Hepatocyte (in vitro differentiated cells): ENCODE measurements at places on chromosomes 5 and 9. TPM values are rescaled to one million over a fixed set of nuclear protein-coding genes. Genes with fewer than 3 reads are reported as not detected.

- DNase-seq = no peak
- no peaks in the 10 kb centered on the region for H3K4me1 ChIP-seq
- no peak overlapping the region for H3K4me3 ChIP-seq
- H3K27ac ChIP-seq = no peak overlapping the region
- no peaks in the 10 kb centered on the region for H3K27me3 ChIP-seq
Measured at GRCh38 chr5:96870094-96871026, 5.9 kb upstream of the ERAP2 start.

- H3K4me1 ChIP-seq = peaks cover 14% of the 10 kb centered on the region
- DNase-seq = peak; percentile 90
- H3K27me3 ChIP-seq = no peaks in the 10 kb centered on the region
- H3K27ac ChIP-seq = peak within 1 kb of the TSS; percentile 88
- peak within 1 kb of the TSS; percentile 75 for H3K4me3 ChIP-seq
Measured at GRCh38 chr5:179907556-179908324, at the start of gene TBC1D9B. Gene TBC1D9B (minus strand): TSS chr5:179907897. CDS start chr5:179907821, 76 bp downstream.

- H3K4me1 ChIP-seq = no peaks in the 10 kb centered on the region
- H3K27ac ChIP-seq = no peak overlapping the region
- H3K36me3 ChIP-seq = no peaks in the 10 kb centered on the region
- H3K27me3 ChIP-seq = peaks cover 24% of the 10 kb centered on the region
- no peak overlapping the region for H3K4me3 ChIP-seq
- DNase-seq = no peak
Measured at GRCh38 chr9:128409978-128410377, 10.7 kb upstream of the CERCAM start.

- H3K4me1 ChIP-seq = no peaks in the 10 kb centered on the region
- no peaks in the 10 kb centered on the region for H3K36me3 ChIP-seq
- H3K4me3 ChIP-seq = no peak overlapping the region
- DNase-seq = no peak
Measured at GRCh38 chr5:126837906-126838539, 61.1 kb downstream of the LMNB1 start.

DNA sequence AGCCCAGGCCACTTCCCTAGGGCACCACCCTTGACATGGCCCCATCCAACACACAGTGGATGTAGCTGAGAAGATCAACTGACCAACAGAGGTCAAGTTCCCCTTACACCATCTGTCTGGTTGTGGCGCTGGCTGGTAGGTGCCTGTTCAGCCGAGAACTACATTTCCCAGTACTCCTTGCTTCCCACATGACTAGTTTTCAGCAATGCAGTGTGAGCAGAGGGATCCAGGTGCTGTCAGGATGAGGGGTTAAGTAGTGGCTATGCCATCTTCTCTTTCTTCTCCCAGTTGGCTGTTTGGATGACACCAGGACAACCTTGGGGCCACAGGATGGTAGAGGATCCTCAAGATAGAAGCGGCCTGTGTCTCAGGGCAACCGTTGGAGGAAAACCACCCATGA is 48.6 kb upstream of the SH3PXD2B start:
- no peaks in the 10 kb centered on the region for H3K36me3 ChIP-seq
- no peak overlapping the region for H3K27ac ChIP-seq
- H3K4me1 ChIP-seq = peaks cover 7% of the 10 kb centered on the region
- no peaks in the 10 kb centered on the region for H3K27me3 ChIP-seq
- H3K4me3 ChIP-seq = no peak overlapping the region

DNA sequence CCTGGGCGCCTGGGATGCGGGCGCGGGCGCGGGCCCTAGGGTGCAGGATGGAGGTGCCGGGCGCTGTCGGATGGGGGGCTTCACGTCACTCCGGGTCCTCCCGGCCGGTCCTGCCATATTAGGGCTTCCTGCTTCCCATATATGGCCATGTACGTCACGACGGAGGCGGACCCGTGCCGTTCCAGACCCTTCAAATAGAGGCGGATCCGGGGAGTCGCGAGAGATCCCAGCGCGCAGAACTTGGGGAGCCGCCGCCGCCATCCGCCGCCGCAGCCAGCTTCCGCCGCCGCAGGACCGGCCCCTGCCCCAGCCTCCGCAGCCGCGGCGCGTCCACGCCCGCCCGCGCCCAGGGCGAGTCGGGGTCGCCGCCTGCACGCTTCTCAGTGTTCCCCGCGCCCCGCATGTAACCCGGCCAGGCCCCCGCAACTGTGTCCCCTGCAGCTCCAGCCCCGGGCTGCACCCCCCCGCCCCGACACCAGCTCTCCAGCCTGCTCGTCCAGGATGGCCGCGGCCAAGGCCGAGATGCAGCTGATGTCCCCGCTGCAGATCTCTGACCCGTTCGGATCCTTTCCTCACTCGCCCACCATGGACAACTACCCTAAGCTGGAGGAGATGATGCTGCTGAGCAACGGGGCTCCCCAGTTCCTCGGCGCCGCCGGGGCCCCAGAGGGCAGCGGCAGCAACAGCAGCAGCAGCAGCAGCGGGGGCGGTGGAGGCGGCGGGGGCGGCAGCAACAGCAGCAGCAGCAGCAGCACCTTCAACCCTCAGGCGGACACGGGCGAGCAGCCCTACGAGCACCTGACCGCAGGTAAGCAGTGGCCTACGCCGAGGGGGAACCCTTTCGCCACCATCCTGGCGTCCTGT is at the start of gene EGR1:
TSS of gene EGR1 (plus strand) at position 219 of the 864 bp plus-strand sequence. CDS start at position 502, 283 bp downstream.
- H3K4me3 ChIP-seq = peak within 1 kb of the TSS; percentile 79
- peak within 1 kb of the TSS; percentile 98 for H3K27ac ChIP-seq
- peak; percentile 96 for DNase-seq
- H3K4me1 ChIP-seq = peaks cover 6% of the 10 kb centered on the region
- no peaks in the 10 kb centered on the region for H3K27me3 ChIP-seq
- H3K36me3 ChIP-seq = no peaks in the 10 kb centered on the region

DNA sequence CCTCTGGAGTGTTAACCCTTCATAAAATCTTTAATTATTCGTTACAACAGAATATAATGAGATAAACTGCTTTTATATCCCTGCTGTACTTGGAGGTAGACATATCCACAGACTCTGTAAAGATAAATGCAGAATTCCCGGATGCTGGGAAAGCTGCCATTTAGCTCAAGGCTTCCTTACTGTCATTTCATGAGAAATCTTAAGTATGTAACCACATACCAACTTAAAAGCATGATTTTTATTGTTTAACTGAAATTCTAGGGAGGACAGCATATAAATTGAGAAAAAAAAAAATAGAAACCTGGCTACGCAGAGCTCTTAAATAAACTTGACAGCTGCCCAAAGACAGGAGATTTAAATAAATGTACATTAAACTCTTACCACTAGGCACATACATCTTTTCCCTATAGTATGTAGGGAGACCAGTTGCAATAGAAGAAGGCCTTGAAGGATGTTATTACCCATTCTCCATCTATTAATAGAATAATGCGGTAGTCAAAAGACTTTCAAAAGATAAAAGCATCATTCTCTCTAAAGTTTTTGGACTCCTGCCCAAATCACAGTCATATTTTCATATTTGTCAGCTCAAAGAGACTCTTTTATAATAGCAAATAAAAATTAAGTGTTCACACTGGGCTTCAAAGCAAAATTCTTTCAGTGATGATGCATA is 373.8 kb downstream of the NDUFS4 start:
- no peak overlapping the region for H3K4me3 ChIP-seq
- no peak overlapping the region for H3K27ac ChIP-seq
- H3K27me3 ChIP-seq = no peaks in the 10 kb centered on the region
- no peaks in the 10 kb centered on the region for H3K36me3 ChIP-seq

GRCh38 chr5:180495991-180496741 is 2.0 kb downstream of the CNOT6 start:
- H3K4me1 ChIP-seq = peaks cover 19% of the 10 kb centered on the region
- no peaks in the 10 kb centered on the region for H3K36me3 ChIP-seq
- no peak overlapping the region for H3K27ac ChIP-seq
- DNase-seq = no peak

DNA sequence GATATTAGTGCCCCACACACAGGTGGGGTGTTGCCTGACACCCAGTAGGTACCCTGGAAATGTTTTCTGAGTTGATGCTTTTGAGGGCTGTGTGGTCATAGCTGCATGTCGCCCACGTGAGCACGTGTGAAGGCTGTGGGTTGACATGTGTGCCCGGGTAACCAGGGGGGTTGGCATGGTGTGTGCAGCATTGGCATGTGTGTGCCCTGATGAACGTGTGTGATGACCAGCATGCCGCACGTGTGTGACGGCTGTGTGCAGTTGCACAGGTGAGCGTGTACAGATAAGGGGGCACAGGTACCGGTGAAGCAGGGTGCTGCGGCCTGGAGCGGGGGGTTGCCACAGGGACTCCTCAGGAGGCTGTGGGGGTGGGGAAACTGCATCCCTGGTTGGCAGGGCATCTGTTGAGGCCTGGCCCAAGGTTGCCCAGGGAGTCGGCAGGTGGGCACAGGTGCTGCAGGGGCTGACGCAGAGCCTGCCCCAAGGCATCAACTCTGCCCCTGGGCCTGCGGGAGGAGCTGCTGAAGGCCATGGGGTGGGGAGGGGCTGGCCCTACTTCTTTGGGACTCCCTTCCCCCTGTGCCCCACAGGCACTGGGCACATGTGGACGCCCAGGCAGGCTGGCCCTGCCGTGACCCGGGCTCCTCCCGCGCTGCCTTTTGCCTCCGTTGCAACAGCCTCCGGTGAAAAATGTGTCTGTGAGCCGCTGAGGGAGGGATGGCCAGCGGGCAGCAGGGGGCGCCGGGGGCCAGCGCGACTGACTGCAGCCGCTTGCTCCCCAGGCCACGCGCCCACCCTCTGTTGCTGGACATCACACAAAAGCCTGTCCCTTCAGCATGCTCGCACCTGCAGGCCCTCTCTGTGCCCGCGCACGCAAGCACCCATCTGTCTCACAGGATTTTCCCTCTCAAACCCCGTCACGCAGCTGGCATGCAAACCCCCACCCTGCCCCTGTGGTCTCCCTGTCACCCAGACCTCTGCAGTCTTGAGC is 2.2 kb downstream of the UNC5A start:
- no peak overlapping the region for H3K4me3 ChIP-seq
- H3K4me1 ChIP-seq = peaks cover 11% of the 10 kb centered on the region
- DNase-seq = peak; percentile 68

DNA sequence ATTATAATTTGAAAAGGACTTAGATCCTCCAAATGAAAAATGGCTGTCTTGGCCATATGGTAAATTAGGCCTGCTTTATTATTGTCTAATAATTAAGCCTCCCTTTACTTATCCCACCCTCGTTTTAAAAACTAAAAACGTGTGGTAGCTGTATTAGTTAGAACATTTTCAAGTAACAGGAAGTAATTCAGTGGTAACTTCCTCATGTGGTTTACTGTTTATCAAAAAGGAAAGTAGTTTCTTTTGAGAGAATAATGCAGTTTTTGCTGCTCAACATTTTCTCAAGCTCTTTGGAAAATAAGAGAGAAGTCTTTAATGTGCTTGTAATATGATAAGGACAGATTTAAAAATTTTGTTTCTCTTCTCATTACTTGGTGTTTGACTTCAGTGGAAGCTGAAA is 26.0 kb downstream of the ZCCHC7 start:
- no peak overlapping the region for H3K27ac ChIP-seq
- no peak for DNase-seq
- H3K36me3 ChIP-seq = no peaks in the 10 kb centered on the region
- no peak overlapping the region for H3K4me3 ChIP-seq
- H3K4me1 ChIP-seq = no peaks in the 10 kb centered on the region

DNA sequence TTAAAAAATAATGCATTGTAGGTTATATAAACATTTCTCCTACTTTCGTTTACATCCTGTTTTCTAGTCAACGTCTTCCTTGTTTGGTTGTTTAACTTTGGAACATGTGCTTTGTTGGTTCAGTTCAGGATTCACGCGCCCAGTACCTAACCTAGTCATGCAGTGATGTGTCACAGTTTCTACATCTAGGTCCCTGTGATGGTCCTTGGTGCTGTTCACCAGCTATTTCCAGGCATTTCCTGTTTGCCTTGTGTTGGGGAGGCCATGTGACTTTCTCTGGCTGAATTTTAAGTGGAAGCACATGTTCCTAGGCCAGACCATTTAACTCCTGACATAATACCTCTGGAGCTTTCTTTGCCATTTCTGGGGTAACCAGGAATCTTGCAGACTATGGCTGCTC is 292.3 kb downstream of the SMARCA2 start:
- H3K36me3 ChIP-seq = no peaks in the 10 kb centered on the region
- H3K4me3 ChIP-seq = no peak overlapping the region
- H3K4me1 ChIP-seq = no peaks in the 10 kb centered on the region
- no peak overlapping the region for H3K27ac ChIP-seq

DNA sequence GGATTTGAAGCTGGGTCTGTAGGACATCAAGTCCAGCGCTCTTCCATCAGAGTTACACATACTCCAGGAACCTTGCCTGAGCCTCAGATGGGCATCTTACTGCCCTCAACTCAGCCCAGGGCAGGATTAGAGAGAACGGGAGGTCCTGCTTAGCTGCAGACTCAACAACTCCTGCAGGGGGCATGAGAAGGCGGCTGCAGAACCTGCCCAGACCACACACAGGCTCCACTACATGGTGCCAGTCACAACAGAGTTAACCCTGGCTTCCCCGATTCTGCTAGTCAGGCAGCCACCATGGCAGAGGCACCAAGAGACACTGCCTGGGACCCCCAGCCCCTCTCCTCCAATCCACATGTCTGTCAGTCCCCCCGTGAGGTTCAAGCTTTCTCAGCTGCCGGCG is 23.9 kb upstream of the CPLX2 start:
- no peaks in the 10 kb centered on the region for H3K4me1 ChIP-seq
- no peaks in the 10 kb centered on the region for H3K36me3 ChIP-seq
- H3K4me3 ChIP-seq = no peak overlapping the region
- H3K27me3 ChIP-seq = no peaks in the 10 kb centered on the region

DNA sequence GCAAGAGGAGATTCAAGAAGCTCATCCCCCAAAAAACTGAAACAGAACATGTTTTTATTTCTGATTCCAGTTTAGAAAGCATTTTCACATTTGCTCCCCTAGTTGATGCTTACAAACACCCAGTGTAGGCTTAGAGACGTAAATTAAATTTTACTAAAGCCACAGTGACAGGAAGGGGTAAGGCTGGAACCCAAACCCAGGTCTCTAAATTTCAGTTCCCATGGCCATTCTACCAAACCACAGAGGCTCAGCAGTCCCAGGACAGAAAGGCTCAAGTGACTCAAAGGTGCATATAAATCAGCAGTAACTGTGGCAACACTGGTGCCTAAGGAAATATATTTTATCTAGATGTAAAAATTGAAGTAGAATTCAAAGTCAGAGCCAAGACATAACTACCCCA is 128.7 kb downstream of the CEP120 start:
- H3K36me3 ChIP-seq = no peaks in the 10 kb centered on the region
- no peak for DNase-seq
- H3K4me1 ChIP-seq = no peaks in the 10 kb centered on the region
- no peak overlapping the region for H3K4me3 ChIP-seq
- no peaks in the 10 kb centered on the region for H3K27me3 ChIP-seq
- no peak overlapping the region for H3K27ac ChIP-seq

Gene HSD17B3
- total RNA-seq = 0.67 and 2.5 TPM in 2 replicates

Gene FREM1
- 27.7 and 36.1 TPM in 2 replicates for total RNA-seq

Gene C9orf50
- not detected in 2 replicates for total RNA-seq

Gene CETN3
- 15.7 and 25.2 TPM in 2 replicates for total RNA-seq

Gene FAT2
- total RNA-seq = 0.40 and 0.72 TPM in 2 replicates

Gene PCDHB16
- 2.2 and 3.4 TPM in 2 replicates for total RNA-seq

Gene CDKN2A
- total RNA-seq = 0.76 and 0.90 TPM in 2 replicates

Gene ANKRD18A
- 0.08 and 0.53 TPM in 2 replicates for total RNA-seq

Gene FAM221B
- not detected in 2 replicates for total RNA-seq

Gene CTSV
- 106 and 107 TPM in 2 replicates for total RNA-seq

Gene PIP5KL1
- 1.6 and 3.7 TPM in 2 replicates for total RNA-seq

Gene C6
- 31.3 and 37.2 TPM in 2 replicates for total RNA-seq

Gene RAB3C
- total RNA-seq = 3.9 and 5.2 TPM in 2 replicates

Gene SNX24
- total RNA-seq = 26.9 and 38.2 TPM in 2 replicates

Gene SPINK13
- total RNA-seq = not detected in 2 replicates

Gene GRXCR2
- total RNA-seq = not detected in 2 replicates

Gene PCDHGB7
- total RNA-seq = 6.9 and 8.8 TPM in 2 replicates

Gene KIF20A
- total RNA-seq = 12.0 and 12.3 TPM in 2 replicates
